ENCODE measurements at places on chromosomes 4 and X.

GRCh38 chr4:4391866-4392265 is 5.0 kb downstream of the NSG1 start:
- no peak for DNase-seq

- no peak for DNase-seq
These were observed 54.8 kb downstream of the CASP6 start for GRCh38 chr4:109648266-109648996.

DNA sequence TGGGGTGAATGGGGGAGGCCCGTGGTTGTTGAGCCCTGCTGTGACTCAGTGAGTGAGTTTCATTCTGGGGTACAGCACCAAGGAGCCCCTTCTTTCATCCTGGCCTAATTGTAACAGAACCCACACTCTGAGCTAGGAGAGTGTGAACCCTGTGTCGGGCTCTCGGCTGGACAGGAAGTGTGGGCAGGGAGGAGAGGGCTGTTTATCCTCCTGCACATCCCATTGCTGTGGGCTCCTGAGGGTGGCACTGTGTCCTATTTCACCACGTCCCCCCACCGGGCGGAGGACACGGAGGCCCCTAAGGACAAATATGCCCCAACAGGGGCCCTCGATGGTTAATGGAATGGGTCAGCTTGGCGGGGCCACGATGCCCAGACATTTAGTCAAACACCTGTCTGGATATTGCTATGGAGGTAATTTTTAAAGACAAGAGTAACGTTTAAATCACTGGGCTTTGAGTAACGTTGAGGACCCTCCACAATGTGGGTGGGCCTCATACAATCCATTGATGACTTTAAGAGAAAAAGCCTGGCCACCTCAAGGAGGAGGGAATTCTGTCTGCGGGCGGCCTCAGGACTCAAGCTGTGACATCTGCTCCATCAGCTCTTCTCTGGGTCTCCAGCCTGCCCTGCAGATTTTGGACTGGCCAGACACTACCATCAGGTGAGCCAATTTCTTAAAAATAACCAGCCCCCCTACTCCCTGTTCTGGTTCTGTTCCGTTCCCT is 46.1 kb upstream of the SORCS2 start:
- DNase-seq, result no peak

DNA sequence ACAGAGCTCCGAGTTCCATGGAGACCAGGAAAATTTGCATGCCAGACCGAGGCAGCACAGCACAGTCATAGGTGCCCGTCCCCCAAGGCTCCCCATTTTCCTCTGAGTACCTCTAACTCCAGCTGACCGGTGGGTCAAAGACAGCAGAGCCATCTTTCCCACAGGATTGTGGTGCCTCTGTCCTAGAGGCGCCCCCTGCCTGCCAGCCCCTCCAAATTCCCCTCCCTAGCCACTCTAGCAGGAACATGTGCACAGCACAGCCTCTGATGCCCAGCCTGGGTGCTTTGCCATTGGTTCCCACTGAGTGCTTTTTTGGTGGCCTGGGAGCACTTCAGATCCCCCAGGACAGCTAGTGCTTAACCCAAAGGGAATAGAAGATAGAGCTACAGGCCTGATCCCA is 368.5 kb upstream of the PABPC5 start:
- DNase-seq, result no peak

- DNase-seq, result peak; percentile 48
These were observed 36.9 kb downstream of the HMX1 start for GRCh38 chr4:8834681-8835220.

- no peak for DNase-seq
These were observed 122.9 kb downstream of the AFAP1 start for GRCh38 chr4:7816771-7817170.

- no peak for DNase-seq
These were observed 4.2 kb upstream of the PPARGC1A start for GRCh38 chr4:23894021-23894420.

GRCh38 chr4:11081006-11081405 is 347.7 kb downstream of the HS3ST1 start:
- DNase-seq, result no peak

DNA sequence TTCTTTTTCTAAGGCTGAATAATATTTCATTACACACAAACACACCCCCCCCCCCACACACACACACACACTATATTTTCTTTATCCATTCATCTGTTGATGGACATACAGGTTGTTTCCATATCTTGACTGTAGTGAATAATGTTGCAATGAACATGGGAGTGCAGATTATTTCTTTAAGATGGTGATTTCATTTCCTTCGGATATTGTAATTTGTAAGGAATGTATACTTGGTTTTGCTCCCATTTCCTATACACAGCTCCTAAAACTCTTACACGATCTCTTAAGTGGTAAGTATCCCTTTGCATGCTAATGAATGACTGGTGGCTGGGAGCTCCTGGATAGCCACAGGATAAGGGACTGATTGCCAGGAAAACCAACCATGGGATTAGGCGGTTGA is 14.7 kb upstream of the RBMXL3 start:
- no peak for DNase-seq

DNA sequence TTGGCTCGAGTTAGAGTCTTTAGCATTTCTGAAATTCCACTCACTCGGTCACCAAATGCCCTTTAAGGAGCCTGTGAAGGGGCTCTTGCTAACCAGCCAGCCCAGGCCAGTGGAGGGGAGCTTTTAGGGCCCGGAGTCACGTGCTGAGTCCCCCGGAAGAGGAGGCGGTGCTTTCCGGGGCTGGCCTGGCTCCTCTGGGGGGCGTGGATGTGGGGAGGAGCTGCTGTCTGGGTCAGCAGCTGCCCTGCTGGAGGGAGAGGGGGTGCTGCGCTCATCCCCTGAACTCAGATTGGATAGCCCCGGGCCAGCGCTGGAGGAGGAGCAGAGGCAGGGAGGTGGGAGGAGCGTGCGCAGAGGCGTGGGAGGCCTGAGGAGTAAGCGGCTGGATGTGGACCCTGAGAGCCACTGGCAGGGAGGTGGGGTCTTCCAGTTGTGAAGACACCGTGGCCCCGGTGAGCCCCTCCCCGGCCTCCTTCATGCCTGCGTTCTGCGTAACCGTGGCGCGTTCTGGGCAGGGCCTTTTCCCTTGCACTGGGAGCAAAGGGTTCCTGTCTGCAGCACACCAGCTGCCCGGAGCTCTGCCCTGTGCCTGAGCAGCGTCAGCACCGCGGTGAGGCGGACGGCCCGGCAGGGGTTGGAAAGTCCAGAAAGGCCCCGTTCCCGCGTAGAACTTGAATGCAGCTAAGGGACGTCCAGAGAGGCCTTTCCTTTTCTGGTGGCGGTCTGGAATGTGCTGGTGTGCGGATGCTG is 19.7 kb downstream of the MAEA start:
- peak; percentile 99 for DNase-seq

GRCh38 chr4:181677201-181677600 is 566.0 kb upstream of the TENM3 start:
- no peak for DNase-seq

GRCh38 chr4:84001876-84002569 is 466.1 kb downstream of the GPAT3 start:
- DNase-seq, result no peak

DNA sequence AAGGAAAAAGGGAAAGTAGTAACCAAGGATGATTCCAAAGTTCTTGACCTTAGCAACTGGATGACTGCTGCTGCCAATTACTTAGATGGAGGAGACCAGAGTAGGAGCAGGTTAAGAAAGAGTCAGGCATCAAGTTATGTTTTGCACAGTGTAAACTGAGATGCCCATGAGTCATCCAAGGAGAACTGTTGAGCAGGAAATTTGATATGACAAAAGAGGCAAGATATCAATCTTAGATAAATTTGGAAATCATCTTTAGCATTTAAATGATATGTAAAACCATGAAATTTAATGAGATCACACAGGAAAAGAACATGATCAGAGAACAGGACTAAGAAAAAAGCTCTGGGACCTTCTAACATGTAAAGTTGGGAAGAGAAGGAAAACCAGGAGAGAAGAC is 361.3 kb downstream of the OPHN1 start:
- DNase-seq, result no peak

GRCh38 chr4:180898305-180898704 is 1344.9 kb upstream of the TENM3 start:
- no peak for DNase-seq

- DNase-seq, result peak; percentile 89
These were observed 233.8 kb upstream of the UGT8 start for GRCh38 chr4:114364857-114365256.

DNA sequence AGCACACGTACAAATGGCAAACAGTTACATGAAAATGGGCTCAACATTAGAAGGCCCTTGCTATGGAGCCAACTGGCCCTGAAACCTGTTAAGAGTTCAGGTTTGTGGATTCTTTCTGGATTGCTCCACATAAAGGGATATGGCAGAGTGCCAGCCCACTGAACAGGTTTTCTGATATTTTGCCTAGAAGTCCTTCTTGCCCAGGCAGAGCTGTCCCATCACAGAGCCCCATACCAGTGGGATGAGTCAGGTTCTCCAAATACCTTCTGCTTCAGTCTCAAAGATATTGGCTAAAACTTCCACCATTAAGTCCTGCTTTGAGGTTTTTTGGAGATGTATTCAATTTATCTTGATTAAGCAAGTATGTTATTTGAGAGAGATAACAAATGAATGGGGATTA is 146.8 kb upstream of the IL1RAPL2 start:
- peak; percentile 56 for DNase-seq

DNA sequence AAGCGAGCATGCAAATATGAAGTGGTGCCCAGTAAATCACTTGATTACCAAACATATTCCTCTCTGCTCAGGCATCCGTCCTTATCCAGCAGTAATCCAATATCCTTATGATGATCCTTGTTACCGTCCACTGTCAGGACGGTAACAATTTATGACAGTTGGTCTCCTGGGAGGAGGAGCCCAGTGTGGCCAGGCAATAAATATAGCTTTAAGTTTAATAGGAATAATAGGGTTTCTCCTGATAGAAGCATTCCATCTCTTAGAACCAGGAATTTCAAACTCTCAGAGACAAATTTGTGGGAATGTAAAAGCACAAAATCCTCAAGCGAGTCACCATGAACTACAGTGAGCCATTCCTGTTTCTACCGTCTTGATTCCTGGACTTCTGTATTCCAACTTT is 171.2 kb upstream of the IL15 start:
- no peak for DNase-seq

DNA sequence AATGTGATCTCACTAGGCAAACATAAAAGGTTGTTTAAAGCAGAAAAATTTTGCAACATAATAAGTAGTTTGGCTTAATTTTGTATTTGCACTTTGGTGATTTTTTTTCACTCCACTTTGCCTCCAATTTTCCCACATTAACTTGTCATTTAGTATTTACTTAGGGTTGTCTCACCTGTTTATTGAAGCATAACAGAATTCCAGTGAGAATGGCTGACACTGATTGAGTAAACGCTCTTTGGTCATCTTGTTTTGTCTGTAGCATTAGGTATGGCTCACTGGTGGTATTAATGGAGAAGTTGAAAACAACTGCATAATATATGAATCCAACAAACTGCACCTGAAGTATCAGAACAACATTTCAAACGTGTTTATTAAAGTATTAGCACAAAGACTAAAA is 799.5 kb upstream of the ADGRL3 start:
- no peak for DNase-seq

DNA sequence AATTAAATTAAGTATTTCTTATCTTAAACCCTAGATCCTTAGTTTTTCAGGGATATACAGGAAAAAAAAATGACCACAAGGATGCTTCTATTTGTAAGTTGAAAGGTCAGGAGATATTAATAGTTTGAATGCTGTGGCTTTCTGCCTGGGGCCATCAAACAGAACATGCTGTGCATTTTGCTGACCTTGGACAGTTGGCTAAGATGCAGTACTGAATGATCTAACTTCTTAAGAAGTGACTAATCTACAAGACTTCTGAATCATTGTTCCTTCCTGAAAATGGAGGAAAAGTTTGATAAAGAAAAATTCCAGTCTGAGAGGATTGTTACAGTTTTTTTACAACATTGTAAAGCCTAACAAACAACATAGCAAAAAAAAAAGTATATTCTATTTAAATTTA is 237.8 kb upstream of the JADE1 start:
- peak; percentile 69 for DNase-seq

DNA sequence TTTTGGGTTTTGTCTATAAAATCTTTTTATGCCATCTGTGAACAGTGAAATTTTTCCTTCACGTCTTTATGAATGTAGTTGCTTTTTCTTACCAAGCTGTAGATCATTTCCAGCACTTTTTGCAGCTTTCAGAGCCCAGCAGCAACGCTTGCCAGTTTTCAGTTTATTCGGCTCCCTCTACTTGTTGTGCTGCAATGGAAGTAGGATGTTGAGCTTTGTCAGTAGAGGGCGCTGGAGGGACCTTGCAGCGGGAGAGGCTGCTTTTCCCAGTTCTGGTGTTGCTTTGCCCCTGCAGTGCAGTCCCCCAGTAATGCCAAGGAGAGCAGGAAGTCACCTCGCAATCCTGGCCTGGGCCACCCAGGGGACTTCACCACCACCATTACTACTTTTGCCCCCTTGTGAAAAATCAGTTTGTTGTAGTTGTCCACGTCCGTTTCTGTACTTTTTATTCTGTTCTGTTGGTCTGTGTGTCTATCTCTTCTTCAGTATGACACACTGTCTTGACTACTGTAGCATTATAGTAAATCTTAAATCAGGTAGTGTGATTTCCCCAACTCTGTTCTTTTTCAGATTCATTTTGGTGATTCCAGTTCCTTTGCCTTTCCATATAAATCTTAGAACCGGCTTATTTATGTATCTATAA is 21.8 kb downstream of the CMC4 start:
- peak; percentile 77 for DNase-seq

GRCh38 chrX:9873952-9874351 is 87.7 kb downstream of the SHROOM2 start:
- DNase-seq, result no peak

DNA sequence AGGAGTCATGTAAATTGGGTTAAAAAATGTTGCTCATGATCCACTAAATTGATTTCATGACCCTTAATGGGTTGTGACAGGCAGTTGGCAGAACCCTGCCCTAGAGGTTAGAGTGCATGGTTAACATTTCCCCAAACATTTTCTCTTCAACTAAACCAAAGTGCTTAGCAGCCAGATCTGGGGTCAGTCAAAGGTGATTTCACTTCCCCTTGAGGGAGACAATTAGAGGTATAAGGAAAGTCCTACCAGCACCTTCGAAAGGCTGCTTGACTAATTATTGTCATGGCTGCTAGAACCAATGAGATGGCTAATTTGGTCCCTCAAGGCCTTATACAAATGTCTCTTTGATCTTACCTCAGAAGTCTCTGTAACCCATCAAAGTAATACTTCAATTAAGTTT is 30.9 kb upstream of the INTS6L start:
- no peak for DNase-seq

- DNase-seq, result no peak
These were observed 263.8 kb downstream of the PRDM5 start for GRCh38 chr4:120658772-120659171.

GRCh38 chrX:38935561-38935960 is 134.3 kb downstream of the MID1IP1 start:
- DNase-seq, result no peak

DNA sequence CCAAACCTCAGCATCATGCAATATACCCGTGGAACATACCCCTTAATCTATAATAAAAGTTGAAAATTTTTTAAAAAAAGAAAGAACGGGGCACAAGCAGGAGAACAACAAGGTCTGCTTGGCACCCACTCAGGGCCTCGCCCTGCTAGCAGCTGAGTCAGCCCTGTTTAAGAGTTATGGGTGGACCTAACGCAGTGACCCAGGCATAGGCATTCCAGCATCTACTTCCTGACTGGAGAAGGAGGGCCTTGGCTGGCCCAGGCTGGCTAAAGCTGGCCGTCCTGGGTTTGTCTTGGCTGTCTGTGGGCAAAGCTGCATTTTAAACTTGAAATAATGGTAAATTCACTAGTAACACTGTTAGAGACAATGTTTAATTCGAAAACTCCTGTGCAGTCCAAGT is 236.7 kb upstream of the PGRMC2 start:
- peak; percentile 73 for DNase-seq
